ENCODE measurements at places on chromosomes 5 and 9.

GRCh38 chr5:174292348-174292747 is 246.8 kb downstream of the NSG2 start:
- DNase-seq = no peak

- no peak for DNase-seq
Measured at GRCh38 chr5:154784856-154785255, 29.7 kb downstream of the LARP1 start.

- no peak for DNase-seq
Measured at GRCh38 chr9:71504636-71505035, 263.7 kb downstream of the CEMIP2 start.

GRCh38 chr5:78659714-78660113 is 11.1 kb upstream of the LHFPL2 start:
- DNase-seq = no peak

GRCh38 chr5:6218116-6218515 is 160.2 kb downstream of the MED10 start:
- no peak for DNase-seq

DNA sequence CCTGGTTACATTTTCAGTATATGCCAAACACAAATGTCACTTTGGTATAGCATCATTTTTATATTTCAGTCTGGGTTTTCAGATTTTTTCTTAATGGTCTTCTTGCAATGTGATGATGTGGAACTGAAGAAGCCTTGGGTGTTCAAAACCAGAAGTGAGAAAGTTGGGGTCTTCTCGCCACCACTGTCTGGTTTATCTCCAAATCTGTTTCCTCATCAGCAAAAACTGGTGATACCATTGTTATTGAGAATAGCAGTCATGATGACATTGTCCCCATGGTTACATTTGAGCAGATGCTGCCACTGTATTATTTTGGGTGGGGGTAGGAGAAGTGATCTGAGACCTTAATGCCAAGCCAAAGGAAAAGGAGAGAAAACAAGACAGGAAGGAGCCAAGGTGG is 85.9 kb upstream of the MAP3K1 start:
- no peak for DNase-seq

DNA sequence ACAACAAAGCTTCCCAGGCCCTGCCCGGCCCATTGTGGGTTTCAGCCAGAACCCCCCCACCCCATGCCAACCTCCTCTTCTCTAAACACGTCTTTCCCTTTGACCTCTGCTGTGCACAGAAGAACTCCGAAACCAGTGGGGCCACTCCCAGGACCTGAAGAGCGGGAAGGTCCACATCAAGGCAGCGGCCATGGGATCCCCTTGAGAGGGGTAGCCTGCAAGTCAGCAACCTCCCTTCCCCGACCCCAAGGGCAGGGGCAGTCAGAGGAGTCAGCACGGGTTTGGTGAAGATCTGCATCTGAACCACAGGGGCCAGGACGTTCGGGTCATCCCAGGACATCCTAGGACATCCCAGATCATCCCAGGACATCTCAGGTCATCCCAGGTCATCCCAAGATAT is 379.9 kb upstream of the IRX4 start:
- no peak for DNase-seq

DNA sequence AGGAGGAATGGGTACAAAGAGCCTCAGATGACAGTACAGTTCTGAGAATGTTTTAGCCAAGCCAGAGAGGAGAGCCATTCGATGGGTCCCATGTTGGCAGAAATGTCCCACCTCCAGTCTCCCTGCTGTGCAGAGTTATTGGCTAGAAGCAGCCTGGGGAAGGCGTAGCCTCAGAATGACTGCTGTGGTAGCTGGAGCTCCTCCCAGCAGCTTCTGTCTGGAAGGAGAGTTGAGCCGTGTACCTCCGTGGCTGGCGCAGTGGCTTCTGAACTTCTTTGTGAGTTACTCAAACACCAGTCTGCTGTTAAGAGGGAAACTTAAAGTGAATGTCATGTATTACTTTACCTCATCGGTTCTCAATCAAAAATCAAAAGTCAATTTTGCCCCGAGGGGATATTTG is 193.3 kb upstream of the SNX2 start:
- DNase-seq = no peak

- no peak for DNase-seq
Measured at GRCh38 chr5:79032031-79032695, 37.3 kb downstream of the DMGDH start.

- no peak for DNase-seq
Measured at GRCh38 chr9:15249981-15250380, 57.0 kb downstream of the TTC39B start.

GRCh38 chr5:127429928-127430327 is 87.5 kb upstream of the PRRC1 start:
- no peak for DNase-seq

DNA sequence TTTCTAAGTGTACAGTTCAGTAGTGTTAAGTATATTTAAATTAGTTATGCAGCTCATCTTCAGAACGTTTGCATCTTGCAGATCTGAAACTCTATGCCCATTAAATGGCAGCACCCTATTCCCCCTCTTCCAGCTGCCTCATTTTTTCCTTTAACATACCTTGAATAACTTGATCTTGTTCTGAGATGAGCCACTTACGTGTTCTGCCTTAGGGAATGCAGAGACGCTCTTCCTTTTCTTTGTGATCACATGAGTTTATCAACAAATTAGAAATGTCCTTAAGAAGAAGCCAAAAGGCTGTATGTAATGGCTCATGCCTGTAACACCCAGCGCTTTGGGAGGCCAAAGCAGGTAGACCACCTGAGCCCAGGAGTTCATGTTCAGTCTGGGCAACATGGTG is 57.6 kb downstream of the SLC46A2 start:
- DNase-seq = no peak

DNA sequence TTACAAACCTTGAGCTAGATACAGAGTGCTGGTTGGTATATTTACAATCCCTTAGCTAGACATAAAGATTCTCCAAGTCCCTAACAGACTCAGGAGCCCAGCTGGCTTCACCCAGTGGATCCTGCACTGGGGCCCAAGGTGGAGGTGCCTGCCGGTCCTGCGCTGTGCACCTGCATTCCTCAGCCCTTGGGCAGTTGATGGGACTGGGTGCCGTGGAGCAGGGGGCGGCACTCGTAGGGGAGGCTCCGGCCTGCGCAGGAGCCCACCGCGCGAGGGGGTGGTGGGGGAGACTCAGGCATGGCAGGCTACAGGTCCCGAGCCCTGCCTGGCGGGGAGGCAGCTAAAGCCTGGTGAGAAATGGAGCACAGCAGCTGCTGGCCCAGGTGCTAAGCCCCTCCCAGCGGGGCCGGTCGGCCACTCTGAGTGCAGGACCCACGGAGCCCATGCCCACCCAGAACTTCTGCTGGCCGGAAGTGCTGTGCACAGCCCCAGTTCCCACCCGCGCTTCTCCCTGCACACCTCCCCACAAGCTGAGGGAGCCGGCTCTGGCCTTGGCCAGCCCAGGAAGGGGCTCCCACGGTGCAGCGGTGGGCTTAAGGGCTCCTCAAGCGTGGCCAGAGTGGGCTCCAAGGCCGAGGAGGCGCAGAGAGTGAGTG is 1464.7 kb downstream of the EFNA5 start:
- no peak for DNase-seq

DNA sequence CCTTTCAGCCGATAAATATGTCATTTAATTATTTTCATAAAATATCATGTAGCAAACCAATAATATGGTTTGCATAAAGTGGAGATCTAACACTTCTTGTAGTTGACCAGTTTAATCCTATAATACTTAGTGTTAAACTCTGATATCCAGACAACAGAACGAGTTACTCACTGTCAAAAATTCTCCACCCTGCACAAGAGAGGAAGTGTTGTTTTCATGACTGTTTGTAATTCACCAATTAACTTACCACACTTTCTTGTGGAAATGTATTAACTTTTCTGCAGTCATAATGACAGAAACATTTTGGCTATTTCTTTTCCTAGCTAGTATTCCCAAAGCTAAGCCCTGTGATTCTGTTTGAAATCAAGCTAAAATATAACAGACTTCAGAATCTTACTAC is 555.3 kb upstream of the FTMT start:
- DNase-seq = no peak

GRCh38 chr5:135019314-135019713 is 14.7 kb downstream of the PITX1 start:
- DNase-seq = no peak

DNA sequence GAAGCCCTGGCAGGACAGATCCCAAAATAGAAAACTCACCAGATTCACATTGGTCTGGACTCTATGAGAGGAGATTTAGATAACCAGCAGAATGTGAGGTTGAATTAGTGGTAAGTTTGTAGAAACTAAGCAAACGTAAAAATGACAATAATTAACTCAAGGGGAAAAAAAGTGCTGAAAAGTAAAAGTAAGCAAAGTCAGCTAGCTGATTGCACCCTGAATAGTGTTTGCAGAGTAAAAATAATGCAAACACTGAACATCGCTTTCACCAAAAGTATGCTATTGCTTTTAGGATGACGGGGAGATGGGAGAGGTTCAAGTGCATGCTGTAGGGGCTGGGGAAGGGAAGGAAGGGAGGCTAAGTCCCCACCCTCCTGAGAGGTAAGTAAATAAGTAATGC is 92.5 kb upstream of the RARS1 start:
- DNase-seq = no peak
